ENCODE measurements at places on chromosomes 1 and 21. TPM values are rescaled to one million over a fixed set of nuclear protein-coding genes. Genes with fewer than 3 reads are reported as not detected.

Gene CFAP74
- total RNA-seq: not detected

Gene KRTAP7-1
- not detected for total RNA-seq

Gene GCSAML
- total RNA-seq: 0.09 TPM

Gene HS2ST1
- 12.4 TPM for total RNA-seq

Gene DYNLT5
- total RNA-seq: 4.0 TPM

Gene SYCP1
- total RNA-seq: not detected

GRCh38 chr21:45950740-45951515, 30.6 kb upstream of the COL6A1 start:
- H3K27me3 ChIP-seq: peaks cover 5% of the 10 kb centered on the region
- H3K27ac ChIP-seq: peak overlapping the region; percentile 79
- no peaks in the 10 kb centered on the region for H3K36me3 ChIP-seq
- peak; percentile 94 for DNase-seq
- H3K4me1 ChIP-seq: peaks cover 48% of the 10 kb centered on the region

DNA sequence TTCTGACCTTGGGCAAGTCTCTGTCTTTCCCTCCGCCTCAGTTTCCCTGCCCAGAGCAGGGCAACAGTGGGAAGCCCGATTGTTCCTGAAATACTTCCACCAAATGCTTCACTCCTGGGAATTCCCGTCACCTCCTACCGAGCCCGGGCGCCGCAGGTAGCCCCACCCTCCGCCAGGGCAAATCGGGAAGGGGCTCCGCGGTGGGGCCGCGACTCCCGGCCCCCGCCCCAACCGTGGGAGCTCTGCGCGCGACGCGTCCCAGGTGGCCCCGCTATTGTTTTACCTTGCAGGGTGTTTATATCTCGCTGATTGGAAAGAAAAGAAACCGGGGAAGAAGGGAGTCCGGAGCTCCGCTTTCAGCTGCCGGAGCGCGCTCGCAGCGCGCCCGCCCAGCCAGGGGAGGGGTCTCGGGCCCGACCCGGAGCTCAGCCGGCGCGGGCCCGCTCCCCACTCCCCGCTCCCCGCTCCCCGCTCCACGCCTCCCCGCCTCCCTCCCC, 407 bp downstream of the IGSF3 start:
- H3K27ac ChIP-seq: peak overlapping the region; percentile 7
- H3K4me1 ChIP-seq: peaks cover 25% of the 10 kb centered on the region
- peaks cover 4% of the 10 kb centered on the region for H3K27me3 ChIP-seq
- H3K36me3 ChIP-seq: peaks cover 3% of the 10 kb centered on the region

DNA sequence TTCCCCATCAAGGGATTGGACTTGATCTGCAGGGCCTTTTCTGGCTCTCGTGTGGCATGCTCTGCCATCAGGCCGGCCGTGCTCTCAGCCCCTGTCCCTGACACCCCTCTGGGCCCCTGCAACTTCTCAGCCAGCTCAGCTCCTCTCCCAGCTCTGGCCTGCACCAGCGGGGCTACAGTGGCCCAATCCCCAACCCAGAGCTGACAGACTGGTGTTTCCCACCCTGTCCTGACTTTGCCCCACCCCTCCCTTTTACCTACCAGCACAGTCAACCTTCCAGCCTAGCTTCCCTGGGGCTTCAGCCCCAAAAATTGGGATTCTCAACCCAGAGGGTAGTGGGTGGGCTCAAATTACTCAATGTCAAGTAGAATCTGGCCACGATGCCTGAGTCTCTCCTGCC, 149.3 kb downstream of the SYF2 start:
- no peak overlapping the region for H3K4me3 ChIP-seq
- DNase-seq: no peak
- peaks cover 8% of the 10 kb centered on the region for H3K27me3 ChIP-seq
- no peak overlapping the region for H3K27ac ChIP-seq
- H3K4me1 ChIP-seq: no peaks in the 10 kb centered on the region

- no peak overlapping the region for H3K27ac ChIP-seq
Observed at GRCh38 chr1:95171270-95172245, 54.4 kb downstream of the TLCD4 start.

- peaks cover 64% of the 10 kb centered on the region for H3K27me3 ChIP-seq
- peaks cover 14% of the 10 kb centered on the region for H3K4me1 ChIP-seq
- H3K4me3 ChIP-seq: no peak overlapping the region
- no peak overlapping the region for H3K27ac ChIP-seq
- H3K36me3 ChIP-seq: no peaks in the 10 kb centered on the region
Observed at GRCh38 chr1:10799726-10800125, 3.3 kb upstream of the CASZ1 start.

- H3K36me3 ChIP-seq: peaks cover 6% of the 10 kb centered on the region
- H3K4me1 ChIP-seq: peaks cover 42% of the 10 kb centered on the region
- H3K4me3 ChIP-seq: no peak overlapping the region
- H3K27me3 ChIP-seq: no peaks in the 10 kb centered on the region
Observed at GRCh38 chr1:23473037-23473800, 10.8 kb downstream of the ASAP3 start.

GRCh38 chr1:223109581-223110026, 33.4 kb downstream of the TLR5 start:
- H3K4me1 ChIP-seq: peaks cover 5% of the 10 kb centered on the region
- H3K27me3 ChIP-seq: no peaks in the 10 kb centered on the region
- no peak overlapping the region for H3K27ac ChIP-seq
- no peaks in the 10 kb centered on the region for H3K36me3 ChIP-seq
